ENCODE measurements at places on chromosomes 16 and 17.

- DNase-seq, result no peak
These were observed 101.3 kb downstream of the NOG start for GRCh38 chr17:56694825-56695224.

- DNase-seq, result no peak
These were observed 1.5 kb downstream of the TMEM132E start for GRCh38 chr17:34580685-34581445.

- DNase-seq, result no peak
These were observed 6.1 kb downstream of the SLC35G3 start for GRCh38 chr17:35188111-35188510.

DNA sequence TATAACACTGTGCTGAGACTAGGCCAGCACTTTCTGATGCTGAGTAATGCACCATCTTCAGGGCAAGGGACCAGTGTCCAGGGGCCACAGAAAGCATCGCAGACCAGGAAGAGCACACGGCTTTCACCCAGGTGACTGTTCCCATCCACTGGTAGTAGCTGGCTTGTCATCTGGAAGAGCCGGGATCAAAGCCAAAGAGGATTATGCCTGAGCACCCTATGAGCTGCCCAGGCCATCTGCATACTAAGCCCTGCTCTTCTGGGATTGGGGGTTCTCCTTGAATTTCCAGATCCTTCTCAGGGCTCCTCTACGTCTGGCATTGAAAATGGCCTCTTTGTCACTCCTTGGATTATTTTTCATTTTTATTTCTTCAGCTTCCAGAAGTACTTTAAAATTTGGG is 140.7 kb downstream of the IRX3 start:
- no peak for DNase-seq

DNA sequence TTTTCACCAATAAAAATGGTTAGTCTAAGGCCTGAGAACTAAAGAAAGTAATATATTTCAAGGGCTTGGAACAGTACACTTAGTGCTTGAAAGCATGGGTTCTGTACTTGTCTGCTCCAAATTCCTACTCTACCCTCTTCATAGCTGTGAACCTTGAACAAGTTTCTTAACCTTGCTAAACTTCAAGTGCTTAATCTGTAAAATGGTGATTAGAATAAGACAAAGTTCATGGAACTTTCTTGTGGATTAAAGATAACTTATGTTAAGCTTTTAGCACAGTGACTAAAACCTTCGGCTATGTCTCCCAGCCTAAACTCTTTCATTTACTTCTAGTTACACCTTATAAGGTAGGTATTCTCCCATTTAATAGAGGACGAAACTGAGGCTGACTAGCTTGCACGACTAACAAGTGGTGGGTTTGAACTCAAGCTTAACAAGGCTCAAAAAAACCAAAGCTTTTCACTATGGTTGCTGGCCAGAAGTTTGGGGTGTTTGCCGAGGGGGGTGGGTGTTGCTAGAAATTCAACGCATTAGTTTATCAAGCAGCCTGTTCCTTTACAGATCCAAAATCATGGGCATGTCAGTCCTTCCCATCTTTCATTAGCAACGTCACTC is 28.8 kb downstream of the CDRT4 start:
- DNase-seq, result no peak

DNA sequence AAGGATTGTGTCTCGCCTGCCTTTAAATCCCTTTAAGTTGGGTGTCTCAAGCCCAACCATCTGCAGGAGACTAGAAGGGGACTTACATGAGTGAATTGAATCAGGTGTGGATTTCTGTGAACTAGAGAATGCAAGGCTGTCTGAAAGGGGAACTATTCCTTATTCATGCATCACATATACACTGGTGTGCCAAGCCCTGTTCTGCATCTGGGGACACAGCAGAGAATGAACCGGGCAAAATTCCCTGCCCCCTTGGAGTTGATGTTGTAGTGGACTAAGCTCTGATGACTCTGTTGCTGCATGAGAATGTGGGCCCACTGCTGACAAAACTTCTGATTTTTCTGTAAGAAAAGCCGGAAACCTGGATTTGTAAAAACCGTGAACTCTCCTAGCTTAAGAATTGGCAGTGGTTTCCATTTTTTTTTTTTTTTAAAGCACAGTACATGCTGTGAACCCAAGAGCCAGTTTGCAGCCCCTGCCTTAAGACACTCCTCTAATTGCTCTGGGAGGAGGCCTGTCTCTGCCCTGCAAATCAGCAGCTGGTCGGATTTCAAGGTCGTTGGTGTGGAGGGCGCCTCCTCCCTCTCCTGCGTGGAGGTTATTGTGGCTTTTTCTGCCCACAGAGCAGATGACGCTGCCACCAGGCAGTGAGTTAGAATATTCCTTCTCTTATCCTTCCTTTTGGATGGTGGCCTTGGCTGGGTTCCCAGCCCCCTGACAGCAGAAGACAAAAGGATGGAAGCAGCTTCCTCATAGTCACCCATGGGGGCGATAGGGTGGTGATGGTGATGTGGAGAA is 131.0 kb downstream of the PRKCB start:
- no peak for DNase-seq

- DNase-seq, result peak; percentile 66
These were observed 22.7 kb downstream of the TMEM114 start for GRCh38 chr16:8567355-8568230.

- DNase-seq, result no peak
These were observed 3.3 kb downstream of the AKAP1 start for GRCh38 chr17:57088298-57088697.

DNA sequence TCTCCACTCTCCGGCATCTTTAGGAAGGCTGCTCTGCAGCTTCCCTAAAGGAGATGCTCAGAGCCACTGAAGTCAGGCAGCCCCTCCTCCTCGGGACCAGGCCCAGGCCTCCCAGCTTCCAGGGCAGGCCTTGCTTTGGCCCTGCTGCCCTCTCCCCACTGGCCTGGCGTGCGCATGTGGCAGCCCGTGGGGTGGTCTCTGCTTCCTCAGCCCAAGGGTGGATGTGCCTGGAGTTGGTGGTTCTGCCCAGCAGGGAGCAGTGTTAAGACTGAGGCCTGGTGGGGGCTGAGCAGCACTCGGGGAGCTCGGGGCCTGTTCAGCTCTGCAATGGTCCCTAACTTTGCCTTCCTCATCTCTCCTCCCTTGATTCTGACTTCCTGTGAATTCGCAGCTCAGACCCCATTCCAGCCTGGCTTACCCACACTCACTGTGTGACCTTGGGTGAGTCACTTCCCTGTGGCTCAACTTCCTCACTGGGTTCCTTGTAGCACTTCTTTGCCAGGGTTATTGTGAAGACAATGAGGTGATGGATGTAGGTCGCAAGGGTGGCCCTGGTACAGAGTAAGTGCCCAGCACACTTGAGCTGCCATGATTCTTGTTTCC is 63.2 kb downstream of the NKD1 start:
- DNase-seq, result no peak

DNA sequence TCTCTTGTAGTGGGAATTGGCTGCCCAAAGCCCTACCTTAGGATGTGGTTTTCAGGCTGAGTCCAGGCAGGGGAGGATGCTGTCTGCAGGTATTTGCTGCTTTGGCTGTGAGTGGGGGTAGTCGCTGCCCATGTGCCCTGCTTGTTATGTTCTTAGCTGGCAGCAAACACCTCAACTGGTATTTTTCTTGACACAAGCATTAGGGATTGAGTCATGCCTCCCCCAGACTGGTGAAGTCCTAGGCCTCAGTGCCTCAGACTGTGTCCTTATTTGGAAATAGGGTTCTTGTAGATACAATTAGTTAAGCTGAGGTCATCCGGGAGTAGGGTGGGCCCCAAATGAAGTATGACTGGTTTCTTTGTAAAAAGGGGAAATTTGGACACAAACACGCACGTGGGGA is 808.3 kb upstream of the EEF2KMT start:
- no peak for DNase-seq

DNA sequence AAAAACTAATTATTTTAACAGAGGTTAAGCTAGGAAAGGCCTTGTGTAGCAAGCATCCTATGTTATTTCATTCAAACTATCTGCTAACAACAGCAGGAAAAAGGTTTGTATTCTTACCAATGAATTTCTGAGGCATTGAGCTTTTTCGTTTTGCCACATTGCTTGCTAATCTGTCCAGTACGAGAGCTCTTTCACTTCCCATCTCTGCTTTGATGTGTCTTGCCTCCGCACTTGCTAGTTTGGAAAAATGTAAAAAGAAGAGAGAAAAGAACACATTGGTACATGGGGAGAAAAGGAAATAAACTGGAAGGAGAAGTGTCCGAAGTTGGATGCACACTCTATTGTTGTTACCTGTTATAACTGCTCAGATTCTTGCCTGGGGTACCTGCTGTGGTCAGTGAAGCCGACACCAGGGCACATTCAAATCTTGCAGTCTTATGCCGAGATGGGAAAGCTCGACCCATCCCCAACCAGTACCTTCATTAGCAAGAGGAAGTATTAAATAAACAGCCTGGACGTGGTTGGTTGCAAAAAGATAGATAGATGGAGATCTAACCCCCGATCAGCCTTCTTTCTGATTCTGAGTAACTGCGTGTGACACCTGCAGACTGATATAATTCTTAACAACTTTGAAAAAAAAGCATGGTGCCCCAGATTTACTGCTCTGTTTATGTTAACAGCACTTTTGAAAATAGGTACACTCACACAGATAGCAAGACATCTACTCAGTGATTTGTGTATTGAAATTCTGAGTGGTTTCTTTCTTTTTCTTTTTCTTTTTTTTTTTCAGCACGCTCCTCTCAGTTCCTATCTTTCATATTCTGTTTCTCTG is 40.0 kb downstream of the GRB7 start:
- no peak for DNase-seq

DNA sequence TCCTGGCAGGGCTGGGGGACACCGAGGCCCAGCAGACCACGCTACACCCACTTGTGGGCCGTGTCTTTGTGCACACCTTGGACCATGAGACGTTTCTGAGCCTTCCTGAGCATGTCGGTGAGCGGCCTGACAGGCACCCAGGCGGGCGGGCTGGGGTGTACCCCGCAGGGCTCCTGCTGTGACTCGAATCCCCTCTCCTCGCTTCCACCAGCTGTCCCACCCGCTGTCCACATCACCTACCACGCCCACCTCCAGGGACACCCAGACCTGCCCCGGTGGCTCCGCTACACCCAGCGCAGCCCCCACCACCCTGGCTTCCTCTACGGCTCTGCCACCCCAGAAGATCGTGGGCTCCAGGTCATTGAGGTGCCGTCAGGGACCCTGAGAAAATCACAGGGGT is 1.6 kb downstream of the SGCA start:
- no peak for DNase-seq

DNA sequence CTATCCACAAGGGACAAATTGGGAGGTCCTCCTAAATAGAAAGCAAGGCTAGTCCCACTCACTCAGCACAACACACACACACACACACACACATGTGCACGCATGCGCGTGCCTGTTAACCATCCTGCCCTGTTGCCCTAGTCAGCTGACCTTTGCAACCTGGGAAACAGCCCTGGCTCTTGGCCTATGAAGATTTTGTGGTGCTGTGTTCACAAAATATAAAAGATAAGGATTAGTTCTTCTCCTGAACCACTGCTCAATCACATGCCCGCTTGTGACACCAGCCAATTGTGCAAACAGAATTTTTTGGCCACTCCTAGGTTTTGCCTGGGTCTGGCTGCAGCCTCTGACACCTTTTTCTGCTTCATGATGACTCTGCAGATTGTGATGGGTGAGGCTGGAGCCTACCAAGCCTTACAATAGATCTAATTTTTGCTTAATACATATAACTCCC is 3.3 kb upstream of the CES1 start:
- DNase-seq, result no peak

- DNase-seq, result peak; percentile 84
These were observed 165.6 kb downstream of the SPECC1 start for GRCh38 chr17:20174588-20175265.

- no peak for DNase-seq
These were observed 10.6 kb upstream of the MEFV start for GRCh38 chr16:3266873-3267537.

DNA sequence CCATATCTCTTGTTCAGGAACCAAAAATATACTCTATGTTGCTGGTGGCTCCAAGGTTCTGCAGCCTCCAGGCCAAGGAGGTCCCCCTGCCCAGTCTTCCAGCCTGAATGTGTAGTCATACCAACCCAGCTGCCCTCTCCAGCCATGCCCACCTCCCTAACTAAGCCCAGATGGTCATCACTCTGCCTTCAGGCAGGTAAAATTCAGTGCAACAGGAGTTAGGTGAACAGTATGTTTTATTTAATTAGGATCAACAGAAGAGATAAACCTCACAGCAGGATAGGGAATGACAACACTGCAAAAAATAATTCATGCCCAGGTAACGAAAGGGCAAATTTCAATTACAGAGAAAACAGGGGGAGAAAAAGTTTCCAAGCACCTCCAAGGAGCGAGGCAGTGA is 9.1 kb downstream of the ZNF423 start:
- DNase-seq, result no peak

DNA sequence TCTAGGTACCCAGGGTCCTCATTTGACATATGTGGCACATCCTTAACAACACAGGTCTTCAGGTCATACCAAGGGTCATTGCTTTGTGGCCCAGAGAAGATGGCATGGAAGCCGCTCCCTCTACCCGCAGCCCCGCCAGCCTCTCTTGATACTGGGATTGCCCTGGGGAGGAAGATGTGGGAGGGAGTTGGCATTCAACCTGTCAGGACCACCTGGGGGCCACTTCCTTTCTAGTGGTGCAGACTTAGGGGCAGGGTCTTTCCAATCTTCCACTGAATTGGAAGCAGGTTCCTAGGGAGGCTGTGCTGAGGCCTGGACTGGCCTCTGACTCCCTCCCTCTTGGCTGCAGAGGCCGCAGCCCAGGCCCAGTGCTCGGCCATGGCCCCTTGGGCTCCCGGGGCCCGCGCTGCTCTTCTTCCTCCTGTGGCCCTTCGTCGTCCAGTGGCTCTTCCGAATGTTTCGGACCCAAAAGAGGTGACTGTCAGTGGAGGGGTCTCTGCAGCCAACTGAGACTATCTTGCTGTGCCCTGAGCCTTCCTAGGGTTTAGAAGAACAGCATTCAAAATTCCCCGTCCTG is 5.1 kb upstream of the HEXIM1 start:
- no peak for DNase-seq

DNA sequence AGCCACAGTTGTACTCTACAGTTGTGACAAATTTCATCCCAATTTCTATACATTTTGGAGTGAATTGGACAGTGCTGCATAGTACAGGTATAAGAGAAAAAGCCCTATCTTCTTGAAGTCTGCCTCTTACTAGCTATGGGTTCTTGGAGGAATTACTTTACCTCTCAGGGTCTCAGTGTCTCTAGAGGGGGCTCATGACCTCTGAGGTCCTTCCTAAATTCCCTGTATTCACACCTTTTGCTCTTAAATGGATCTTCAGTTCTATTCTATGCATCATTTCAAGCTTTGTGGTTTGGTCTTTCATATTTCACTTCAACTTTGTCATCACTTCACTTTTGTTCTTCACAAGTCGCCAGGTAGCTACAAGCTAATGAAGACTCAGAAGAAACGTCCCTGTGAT is 71.2 kb upstream of the ERCC4 start:
- no peak for DNase-seq

GRCh38 chr17:81206166-81206565 is 16.6 kb downstream of the CEP131 start:
- DNase-seq, result no peak

- DNase-seq, result peak; percentile 70
These were observed 1.9 kb downstream of the PMP22 start for GRCh38 chr17:15263206-15263579.

- DNase-seq, result no peak
These were observed 2.2 kb downstream of the SDR42E1 start for GRCh38 chr16:82008957-82009592.

GRCh38 chr17:68102318-68102758 is 66.8 kb downstream of the KPNA2 start:
- DNase-seq, result no peak

GRCh38 chr17:56434610-56435009 is 158.9 kb upstream of the NOG start:
- no peak for DNase-seq

All from HS-27A (cell line).